ENCODE measurements at places on chromosomes 2 and 18. TPM values are rescaled to one million over a fixed set of nuclear protein-coding genes. Genes with fewer than 3 reads are reported as not detected.

DNA sequence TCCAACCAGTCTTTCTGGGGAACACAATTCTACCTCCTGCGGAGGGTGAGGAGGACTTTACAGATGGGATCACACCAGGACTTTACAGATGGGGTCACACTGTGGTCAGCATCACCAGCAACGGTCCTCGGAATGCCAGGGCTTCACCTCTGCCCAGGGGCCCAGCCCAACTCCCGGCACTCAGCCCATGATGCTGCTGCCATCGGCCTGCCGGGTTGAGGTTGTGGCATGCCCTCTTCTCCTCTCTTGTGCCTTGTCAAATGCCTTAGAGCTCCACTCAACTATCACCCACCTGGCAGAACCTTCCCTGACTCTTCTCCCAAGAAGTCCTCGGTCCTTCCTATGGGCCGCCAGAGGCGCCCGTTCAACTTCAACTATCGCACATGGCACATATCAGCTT lies 166.7 kb downstream of the CTIF start:
- no peak for DNase-seq

DNA sequence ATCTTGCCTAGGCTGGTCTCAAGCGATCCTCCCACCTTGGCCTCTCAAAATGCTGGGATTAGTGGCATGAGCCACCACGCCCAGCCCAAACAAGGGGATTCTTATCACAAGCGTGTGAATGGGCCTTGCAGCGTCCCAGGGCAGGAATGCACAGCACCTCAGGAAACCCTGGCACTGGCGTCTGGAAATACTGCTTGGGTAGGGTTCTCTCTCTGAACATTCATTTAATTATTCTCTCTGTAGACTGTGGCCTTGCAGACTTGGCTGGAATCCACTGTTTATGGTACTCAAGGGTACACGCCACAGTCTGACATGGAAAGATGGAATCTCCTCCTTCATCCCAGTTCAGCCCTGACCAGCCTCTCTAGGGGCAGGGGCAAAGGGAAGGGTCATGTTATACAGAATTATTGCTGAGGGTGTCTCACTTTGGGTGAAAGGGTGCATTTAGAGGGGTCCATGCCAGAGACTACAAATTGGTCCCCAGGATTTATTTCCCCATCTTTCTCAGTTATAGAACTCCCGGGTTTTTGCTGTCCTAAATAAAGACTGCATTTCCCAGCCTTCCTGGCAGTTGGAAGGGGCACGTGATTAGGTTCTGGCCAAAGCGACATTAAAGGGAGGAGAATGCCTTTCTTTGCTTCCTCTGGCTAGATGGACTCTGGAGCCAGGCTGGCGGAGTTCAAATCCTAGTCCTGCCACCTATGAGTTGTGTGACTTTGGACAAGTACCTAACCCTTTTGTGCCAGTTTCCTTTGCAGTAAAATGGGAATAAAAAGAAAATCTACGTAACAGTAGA lies 147.2 kb upstream of the HAAO start:
- DNase-seq: no peak

- DNase-seq: no peak
Observed at GRCh38 chr2:171629113-171629512, 58.2 kb upstream of the DYNC1I2 start.

DNA sequence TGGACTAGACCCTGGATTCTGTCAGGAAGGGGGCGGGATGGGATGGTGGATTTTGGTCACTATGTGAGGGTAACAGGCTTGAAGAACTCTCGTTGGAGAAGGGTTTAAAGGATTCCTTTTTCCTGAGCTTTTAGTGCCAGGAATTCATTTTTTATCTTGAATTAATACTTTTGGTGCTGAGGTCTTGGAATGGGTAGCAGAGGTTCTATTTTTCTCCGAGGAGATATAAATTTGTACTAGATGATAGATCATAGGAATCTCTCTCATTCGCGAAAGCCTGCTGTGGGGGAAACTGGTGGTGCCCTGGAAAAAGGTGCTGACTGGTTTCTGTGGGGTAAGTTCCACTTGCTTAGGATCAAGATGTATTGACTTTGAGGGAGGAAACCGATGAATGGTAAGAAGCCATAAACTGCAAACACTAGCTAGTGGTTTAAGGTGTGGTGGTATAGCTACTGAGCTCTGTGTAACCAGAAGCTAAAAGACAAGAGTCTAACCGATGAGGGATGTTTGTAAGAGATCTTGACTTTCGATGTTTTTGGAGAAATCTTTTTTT lies 706 bp downstream of the AGPS start:
- no peak for DNase-seq

Gene THSD7B
- total RNA-seq: not detected

DNA sequence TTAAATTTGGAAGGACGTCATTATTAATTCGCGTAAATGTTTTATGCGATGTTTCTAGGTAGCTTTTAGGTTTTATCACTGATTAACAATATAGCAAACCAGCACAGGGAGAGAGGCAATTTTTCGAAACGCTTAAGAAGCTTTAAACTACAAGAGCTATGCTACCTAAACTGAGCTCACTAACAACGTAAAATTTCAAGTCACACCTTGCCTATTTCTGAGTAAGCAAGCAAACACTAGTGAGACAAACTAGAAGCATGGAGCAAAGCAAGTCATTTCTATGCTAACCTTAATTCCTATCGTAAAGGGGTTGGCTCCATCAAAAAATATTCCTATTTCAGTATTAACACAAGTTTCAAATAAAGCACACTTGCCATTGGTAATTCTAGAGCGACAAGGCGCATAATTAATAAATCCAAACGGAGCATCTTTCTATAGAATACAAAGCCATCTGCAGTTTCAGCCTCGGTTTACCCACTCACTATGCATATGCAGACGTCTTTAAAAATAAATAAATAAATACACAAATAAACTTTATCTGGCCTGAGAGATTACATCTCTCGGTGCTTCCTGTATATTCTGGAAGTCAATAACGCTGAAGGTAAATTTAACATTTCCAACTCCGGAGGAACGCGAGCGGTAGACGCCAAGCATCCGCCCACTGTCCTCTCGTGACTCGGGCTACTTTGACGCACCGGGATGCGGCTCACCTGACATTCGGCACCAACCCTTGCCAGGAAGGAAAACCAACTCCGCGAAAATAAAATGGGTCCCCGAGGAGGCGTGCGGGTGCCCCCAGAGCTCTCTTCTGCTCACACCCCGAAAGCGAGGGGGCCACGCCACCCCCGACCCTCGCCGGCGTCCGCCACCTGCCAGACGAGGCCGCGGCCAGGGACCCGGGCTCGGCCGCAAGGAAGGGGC lies 947 bp downstream of the ITSN2 start:
- DNase-seq: no peak

GRCh38 chr2:83002706-83003105 lies 1456.4 kb downstream of the SUCLG1 start:
- DNase-seq: no peak

GRCh38 chr18:44178476-44178875 lies 502.2 kb upstream of the SETBP1 start:
- DNase-seq: no peak

DNA sequence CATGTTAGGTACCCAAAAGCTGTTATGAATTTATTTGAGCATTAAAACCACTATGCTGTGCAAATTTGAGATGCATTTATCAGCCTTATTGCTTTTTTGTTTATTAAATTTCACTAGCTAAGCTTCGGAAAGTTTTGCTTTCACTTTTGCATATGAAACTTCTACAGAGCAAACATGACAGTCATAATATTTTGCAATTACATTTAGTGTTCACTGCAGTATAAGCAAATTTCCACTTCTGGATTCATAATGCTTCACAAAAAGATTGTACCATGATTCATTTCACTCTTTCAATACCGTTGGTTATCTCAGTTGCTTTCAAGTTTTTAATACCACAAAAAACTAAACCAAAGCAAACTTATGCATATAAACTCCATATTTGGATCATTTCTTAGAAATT lies 228.7 kb upstream of the SLC8A1 start:
- no peak for DNase-seq

- no peak for DNase-seq
Observed at GRCh38 chr18:36634573-36635216, 194.1 kb downstream of the TPGS2 start.

DNA sequence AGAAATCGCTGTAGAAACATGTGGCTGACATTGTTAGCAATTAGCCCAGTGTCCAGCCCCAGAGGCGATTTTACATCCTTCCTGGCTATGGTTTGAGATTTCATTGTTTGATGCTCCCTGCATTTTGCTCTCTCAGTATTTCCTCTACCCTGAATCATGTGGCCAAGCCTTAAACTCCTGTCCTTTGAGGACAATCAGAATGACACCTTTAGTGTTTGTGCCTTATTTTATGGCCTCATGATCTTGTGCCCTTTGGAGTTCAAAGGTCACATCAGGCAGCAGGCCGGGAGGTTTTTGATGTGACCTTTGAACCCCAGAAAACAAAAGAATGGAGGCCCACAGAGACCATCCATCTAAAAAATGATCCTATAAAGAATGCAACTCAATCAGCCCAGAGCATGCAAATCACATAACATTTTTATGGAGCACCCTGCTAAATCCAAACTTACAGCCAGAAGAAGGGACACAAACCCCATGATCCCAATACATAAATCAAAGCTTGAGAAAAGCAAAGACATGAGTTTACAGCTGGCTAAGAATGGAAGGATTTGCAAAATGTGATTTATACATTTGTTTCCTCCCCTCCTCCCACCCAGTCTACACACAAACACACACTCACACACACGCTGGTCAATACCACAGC lies 52.5 kb downstream of the FECH start:
- no peak for DNase-seq

- no peak for DNase-seq
Observed at GRCh38 chr2:45274250-45274926, 265.1 kb upstream of the SIX2 start.

Gene EVA1A
- total RNA-seq: 114 TPM
